Stimulated activated naive CD4-positive, alpha-beta T cell (primary cell): ENCODE measurements at places on chromosomes 6 and 20.

DNA sequence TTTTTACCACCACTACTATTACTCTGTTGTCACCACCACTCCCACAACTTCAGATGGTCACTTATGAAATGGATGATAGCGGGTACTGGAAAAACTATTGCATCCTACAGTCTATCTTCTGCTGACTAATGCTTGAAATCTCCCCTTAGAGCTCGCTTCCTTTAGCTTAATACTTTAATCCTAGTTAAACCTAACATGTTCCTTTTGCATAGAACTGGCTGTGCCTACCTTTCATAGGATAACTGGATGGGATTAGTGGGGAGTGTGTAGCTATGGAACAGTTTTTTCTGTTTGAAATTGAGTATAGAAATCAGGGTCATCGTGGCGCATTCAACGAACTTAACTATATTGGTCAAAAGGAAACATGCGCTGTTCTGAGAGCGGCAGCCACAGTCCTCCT is 294.7 kb downstream of the FARS2 start:
- no peak for DNase-seq

DNA sequence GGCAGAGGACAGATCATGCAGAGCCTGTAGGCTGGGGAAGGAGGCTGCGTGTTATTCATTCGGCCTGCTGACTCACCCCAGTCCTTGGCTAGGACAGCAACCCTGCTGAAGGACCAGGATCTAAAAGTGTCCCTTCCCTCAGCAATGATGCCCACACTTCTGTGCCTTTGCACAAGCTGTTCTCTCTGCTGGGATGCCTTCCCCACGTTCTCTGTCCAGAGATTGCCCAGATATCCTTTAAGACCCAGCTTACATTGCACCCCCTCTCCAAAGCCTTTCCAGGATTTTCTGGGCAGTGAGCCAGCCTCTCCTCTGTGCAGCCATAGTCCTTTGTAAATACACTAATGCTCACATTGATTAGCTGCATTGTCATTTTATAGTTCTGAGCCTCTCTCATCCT is 99.3 kb upstream of the CHD6 start:
- DNase-seq, result no peak

DNA sequence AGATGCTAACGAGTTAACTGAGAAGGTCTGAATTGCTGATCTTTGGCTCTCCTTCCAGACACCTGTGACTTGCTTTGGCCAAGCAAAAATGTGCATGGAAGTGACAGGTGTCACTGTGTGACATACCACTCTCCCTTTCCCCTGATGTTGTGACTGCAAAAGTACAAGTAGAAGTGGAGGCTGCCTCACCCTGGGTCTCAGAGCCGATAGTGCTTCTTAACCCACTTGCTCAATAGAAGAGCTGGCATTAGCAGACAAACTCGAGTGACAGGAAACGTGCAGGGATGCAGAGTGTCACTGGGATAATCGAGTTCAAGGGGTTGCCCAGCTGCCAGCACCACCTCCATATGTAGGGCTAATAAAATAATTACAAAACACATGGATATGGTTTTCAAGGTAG is 16.4 kb upstream of the SPO11 start:
- no peak for DNase-seq

- no peak for DNase-seq
Observed at GRCh38 chr6:133553652-133554051, 312.5 kb downstream of the EYA4 start.

DNA sequence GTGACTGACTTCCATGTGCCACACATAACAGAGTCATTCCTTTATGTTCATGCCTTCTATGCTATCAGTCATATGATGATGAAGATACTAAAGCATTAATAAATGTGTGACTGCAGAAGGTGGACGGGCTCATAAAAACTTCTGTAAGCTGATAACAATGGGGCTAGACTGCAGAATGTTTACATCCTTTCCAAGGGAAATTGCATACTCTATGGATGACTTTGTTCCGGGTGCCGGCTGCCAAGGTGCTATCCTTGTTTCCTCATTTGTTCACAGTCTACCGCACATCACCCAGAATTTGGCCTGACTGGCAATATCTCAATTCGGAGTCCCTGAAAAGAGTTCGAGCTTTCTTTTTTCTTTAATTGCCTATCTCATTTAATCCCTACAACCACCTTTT is 85.0 kb downstream of the HUS1B start:
- no peak for DNase-seq

- DNase-seq, result no peak
Observed at GRCh38 chr20:35145141-35145564, 2.0 kb downstream of the EDEM2 start.

DNA sequence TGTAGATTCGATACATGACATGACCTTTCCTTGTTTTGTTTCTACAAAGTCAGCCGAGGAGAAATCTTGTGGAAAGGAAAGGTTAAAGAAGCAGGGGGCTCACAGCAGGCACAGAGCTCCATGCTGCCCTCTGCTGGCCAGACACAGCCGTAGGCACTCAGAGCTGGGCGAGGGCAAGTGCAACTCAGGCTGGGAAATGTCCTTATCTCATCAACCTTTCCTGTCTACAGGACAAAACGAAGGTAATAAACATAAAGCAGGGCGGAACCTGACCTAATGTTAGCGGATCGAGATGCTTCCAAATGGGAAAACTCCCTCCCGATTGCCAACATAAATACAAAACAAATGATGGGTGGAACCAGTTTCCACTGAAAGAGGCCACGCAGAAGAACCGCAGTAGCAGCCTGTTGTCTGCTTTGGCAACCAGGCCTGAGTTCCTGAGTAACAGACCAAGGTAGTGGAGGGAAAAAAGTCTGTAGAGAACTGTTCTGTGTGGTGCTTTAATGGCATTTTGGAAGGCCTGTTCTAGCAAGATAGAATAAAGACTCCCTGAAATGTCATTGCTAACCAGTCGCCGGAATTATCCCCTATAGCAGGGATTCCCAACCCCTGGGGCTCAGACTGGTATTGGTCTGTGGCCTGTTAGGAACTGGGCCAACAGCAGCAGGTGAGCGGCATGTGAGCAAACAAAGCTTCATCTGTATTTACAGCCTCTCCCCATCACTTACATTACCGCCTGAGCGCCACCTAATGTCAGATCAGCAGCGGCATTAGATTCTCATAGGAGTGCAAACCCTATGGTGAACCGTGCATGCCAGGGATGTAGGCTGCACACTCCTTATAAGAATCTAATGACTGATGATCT is 85.2 kb downstream of the MBOAT1 start:
- DNase-seq, result peak; percentile 12

GRCh38 chr6:88619951-88620350 is 343.5 kb downstream of the RNGTT start:
- DNase-seq, result no peak
